Activated CD8-positive, alpha-beta memory T cell treated with anti-CD3 and anti-CD28 coated beads, Interleukin-2, amount 10 ng/mL, durations not matched to agents 7 days and 5 days (primary cell): ENCODE measurements at places on chromosomes 1 and 21. TPM values are rescaled to one million over a fixed set of nuclear protein-coding genes. Genes with fewer than 3 reads are reported as not detected.
A peak's percentile ranks its signal among the peaks of the same experiment; 100 is the strongest.

DNA sequence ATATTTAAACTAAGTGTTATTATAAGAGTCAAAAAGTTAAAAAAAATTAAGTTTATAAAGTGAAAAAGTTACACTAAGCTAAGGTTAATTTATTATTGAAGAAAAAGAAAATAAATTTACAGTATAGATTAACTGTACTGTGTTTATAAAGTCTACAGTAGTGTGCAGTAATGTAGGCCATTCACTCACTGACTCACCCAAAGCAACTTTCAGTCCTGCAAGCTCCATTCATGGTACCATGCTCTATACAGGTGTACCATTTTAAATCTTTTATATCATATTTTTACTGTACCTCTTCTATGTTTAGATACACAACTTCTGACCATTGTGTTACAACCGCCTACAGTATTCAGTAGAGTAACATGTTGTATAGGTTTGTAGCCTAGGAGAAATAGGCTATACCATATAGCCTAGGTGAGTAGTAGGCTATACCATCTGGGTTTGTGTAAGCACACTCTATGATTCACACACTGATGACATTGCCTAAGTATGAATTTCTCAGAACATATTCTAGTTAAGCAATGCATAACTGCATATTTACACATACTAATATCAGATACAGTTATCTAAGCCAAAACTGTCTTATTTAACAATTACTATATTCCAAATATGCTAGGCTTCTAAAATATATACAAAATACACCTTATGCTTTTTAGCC lies 80.6 kb upstream of the GFI1 start:
- no peak for DNase-seq

GRCh38 chr1:103509250-103509649 lies 16.2 kb upstream of the RNPC3 start:
- DNase-seq: no peak

DNA sequence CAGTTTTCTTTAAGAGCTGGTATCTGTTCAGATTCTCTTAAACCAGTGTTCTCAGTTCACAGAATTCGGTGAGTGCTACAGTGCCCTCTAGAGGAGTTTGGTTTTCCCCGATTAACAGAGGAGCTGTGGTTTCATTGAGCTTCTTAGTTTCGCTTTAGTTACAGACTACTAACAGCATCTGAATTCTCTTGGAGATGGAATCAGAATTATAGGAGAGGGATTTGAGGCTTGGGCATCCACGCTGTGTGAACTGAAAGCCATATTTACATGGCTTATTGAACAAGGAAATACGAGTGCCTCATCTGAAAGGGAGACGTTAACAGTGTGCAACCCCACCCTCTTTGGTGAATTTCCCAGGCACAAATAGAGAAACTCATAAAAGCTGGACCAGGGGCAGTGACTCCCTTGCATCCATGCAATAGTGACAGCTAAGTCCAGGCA lies 202.0 kb downstream of the USH2A start:
- no peak for DNase-seq

DNA sequence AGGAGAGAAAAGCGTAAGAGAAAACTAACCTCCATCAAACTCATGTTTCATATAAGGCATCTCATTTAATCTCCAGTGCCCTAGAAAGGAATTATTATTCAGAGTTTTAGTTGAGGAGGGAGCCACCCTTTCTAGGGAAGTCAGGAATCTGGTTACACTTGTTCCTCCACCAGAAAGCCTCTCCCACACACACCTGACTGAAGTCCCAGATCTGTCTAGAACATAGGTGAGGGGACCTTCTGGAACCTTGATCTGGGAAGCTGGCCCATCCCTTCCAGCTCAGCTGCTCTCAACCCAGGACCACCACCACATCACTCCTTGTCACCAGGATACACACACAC lies 1.9 kb upstream of the DENND2D start:
- DNase-seq: no peak

- no peak for DNase-seq
These were observed 113.8 kb downstream of the DPYD start for GRCh38 chr1:97806996-97807520.

GRCh38 chr1:238141353-238141752 lies 250.6 kb upstream of the ZP4 start:
- DNase-seq: no peak

DNA sequence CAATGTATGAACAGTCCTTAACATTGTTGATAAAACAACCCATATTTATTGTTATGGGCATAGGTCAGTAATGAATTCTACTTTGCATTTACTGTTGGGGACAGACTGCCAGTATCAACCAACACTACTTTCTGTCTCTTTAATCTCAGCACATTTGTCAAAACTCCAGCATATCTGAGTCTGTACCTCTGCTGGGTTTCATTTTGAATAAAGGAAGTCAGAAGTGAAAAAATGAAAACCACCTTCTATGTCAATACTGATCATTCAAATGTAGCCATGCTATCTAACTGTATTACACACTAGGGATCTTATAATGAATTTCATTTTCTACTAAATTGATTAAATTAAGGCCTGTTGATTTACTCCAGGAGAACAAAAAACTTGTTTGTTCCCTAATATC lies 24.2 kb upstream of the CXADR start:
- no peak for DNase-seq

- no peak for DNase-seq
These were observed 34.1 kb downstream of the RGSL1 start for GRCh38 chr1:182484067-182484466.

DNA sequence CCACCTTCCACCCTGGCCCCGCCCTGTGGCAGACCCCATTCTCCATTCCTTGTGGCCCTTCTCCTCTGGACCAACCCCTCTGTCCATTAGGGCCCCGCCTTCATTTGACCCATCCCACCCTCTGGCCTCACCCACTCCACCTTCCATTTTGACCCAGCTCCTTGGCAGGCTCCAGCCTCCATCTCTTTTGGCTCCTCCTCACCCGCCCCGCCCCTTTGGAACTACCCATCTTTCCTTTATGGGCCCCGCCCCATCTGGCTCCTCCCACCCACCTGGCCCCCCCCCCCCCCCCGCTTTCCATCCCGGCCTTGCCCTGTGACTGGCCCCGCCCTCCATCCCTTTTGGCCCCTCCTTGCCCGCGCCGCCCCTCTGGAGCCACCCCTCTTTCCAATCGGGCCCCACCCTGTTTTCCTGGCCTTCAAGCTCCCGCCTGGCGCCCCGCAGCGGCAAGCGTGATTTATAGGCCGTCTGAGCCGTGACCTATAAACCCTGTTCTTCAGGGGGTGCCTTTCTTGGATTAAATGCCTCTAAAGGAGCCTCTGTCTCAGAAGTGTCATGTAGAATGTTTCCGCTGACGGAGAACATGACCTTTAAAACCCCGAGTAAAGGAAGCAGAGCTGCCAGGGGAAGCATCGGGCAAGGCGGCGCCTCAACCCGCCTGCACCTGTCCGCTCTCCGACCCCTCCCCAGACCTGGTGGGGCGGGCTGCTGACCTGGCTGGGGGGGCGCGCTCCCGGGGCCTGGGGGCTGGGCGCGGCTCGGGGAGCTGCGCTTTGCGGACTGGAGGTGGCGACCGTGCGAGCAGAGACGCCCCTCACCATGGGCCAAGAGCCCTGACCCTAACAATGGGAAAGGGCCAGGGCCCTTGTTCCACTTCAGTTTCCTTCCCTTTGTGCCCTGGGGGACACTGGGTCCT lies 178.0 kb downstream of the CAMTA1 start:
- DNase-seq: peak; percentile 77

DNA sequence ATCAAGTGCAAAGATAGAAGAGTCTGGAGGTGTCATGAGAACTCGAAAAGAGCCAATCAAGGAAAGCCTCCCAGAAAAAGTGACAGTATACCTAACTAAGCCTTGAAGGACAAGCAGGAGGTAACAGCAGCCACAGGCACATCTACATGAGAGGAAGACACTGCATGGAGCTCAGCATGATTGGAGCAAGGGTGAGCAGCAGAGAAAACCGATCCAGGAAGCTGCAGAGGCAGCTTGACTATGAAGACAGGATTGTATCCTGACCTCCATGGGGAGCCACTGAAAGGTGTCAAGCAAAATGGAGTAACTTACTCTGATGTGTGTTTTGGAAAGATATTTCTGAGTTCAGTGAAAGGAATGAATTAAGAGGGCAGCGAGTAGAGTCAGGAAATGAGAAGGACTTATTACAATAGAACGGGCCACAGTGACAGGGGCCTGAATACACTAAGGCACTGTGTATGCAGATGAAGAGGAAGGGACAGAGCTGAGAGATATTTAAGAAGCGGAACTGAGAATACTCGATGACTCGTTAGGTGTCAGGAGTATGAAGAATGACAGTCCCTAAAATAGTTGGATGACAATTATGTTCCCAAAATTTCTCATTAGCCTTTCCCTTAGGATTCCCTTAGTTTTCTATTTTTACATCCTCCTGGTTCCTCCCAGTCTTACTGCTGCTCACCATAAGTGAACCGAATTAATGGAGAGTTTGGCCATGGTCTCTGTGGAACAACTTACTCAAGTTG lies 139.3 kb upstream of the NFIA start:
- DNase-seq: no peak

- DNase-seq: peak; percentile 85
These were observed 5.7 kb downstream of the TPM3 start for GRCh38 chr1:154186177-154186576.

DNA sequence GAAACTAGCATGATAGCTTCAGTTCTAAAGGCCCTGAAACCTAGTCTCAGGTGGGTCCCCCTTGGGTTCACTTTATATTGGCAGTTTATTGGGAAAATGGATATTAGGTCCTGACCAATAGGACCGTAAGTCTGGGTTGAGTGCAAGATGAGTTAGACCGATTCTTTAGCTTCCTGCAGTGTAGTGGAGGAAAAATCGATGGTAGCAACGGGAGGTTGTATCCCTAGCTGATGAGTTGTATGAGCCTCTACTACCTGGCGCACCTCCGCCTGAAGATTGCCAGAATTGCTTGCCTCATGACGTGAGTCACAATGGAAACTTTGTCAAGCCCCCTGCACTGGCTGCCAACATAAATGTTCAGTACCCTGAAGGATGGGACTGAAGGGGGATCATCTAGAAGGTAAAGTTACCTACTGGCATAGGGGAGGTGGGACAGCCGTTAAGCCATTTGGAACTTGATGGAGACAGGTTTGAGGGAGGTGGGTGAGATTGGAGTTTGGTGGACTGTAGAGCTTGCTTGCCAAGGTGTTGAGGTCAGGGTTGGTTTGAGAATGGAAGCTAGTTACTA lies 3.9 kb downstream of the RCC1 start:
- DNase-seq: no peak

Gene IL6R
- total RNA-seq: 0.53 TPM

Gene SHE
- not detected for total RNA-seq
